GM04504 (cell line): ENCODE measurements at places on chromosomes 4 and X.

DNA sequence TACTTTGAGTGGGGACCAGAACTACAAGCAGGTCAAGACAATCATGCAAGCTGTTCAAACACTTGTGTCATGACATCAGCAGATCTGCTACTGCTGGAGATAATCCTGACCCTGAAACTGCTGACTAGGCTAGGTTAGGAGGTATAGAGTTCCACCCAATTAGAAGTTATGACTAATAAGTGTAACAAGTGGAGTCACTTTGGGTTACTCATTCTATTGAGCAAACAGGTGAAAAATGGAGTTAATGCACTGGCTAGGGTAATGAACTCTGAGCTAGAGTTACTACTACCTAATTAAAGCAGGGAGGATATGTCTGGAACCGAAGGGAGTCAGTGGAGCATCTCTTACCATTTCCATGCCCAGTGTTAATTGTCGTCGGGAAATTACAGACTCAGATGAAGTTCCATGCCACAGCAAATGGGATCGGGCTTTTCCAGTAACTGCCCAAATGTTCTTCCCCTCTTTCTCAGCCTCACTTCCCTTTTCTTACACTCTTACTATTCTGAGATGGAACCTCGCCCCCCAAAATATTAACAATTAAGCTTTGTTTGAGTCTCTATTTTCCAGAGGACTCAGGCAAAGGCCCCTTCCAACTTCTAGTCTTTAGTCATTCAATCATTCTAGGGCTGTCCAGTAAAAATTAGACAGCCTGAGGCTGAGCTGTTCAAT is 19.8 kb upstream of the MANBA start:
- no peak for DNase-seq

- no peak for DNase-seq
Observed at GRCh38 chr4:23904639-23905071, 14.8 kb upstream of the PPARGC1A start.

DNA sequence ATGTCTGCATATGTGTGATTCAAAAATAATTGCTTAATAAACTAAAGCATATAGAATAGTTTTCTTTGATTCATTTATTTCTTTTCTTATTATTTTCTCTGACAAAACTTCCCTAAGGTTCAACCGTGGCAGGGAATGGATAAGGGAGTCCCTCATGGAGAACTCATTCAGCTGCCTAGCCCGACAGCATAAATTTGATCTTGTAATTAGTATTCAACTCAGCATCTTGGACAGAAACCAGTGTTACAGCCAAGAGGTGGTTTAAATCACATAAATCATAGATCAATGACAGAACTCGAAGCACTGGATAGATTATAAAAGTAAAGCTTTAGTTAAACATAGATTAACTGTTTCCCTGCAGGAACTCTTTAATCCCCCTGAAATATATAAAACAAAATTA is 174.3 kb upstream of the POU3F4 start:
- DNase-seq: no peak

GRCh38 chr4:186029571-186030398 is 39.2 kb upstream of the TLR3 start:
- no peak for DNase-seq

DNA sequence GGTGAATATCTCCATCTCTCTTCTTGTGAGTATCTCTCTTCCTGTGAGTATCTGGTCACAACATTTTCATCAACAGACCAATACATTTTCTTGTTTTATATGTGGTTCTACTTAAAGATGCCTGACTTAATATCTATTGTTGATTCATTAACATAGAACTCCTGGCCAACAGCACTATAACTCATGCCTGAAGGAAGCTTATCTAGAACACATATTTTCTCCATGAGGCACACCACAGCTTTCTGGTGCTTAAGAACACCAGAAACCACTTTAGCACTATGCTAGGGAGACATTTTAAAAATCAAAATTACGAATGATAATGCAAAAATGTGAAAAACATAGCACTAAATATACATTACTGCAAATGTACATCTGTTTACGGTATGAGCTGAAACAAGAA is 190.4 kb downstream of the GABRB1 start:
- DNase-seq: no peak

DNA sequence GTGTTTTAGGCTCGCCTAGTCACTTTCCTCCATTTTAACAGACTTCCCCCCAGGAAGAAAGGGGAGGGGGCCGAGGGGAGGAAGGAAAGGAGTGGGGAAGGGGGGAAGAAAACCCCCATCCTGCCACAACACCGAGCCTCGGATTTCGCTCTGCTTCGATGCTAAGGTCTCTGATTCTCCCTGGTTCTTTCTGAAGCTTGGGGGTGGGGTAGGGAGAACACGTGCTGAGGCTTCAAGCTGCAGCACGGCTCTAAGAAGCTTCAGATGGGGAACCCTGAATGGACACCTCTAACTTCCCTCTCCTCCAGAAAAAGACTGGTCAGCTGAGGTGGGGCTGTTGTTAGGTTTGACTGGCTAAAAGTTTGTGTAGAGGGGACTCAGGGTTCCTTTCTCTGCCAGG is 61.8 kb downstream of the RHOH start:
- no peak for DNase-seq

GRCh38 chr4:112818594-112818965 is 181.6 kb downstream of the LARP7 start:
- no peak for DNase-seq

GRCh38 chr4:188300385-188300784 is 161.1 kb downstream of the TRIML1 start:
- DNase-seq: no peak
